Suppressor macrophage treated with lipopolysaccharide for 4 hours (primary cell): ENCODE measurements at places on chromosomes 4 and X.

DNA sequence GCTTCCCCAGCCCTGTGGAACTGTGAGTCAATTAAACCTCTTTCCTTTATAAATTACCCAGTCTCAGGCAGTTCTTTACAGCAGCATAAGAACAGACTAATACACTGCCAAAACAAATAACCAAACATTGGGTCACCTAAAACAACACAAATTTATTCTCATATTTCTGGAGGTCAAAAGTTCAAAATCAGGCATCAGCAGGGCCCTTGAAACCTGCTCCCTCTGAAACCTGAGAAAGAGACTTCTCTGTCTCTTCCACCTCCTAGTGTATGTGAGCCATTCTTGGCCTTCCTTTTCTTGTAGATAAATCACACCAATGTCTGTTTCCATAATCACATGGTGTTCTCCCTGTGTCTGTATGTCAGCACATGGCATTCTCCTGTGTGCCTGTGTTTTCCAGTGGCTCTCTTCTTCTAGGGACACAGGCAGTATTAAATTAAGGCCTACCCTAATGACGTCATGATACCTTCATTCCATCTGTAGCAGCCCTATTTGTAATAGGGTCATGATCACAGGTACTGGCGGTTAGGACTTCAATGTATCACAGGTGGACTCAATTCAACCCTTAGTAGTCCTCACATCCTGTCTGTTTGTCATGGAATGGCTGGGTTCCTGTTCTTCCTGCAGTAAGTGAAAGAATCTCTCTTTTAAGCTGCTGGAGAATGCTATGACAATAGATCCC is 147.3 kb upstream of the CLNK start:
- no peak for DNase-seq

DNA sequence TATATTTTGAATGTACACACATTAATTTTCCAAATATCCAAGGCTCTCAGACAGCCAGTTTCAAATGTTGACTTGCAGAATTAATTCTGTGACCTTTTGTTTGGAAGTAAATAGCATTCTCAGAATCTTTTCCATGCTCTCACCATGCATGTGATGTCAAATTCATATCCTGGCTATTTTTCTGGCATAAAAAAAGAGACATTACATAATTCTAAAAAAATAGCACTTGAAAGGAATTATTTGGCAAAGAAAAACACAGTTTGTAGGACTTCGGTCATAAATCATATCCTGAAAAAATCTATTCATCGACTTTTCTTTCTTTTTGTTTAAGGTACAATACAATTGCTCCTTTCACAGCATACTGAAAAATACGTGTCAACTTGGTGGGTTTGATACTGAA is 111.2 kb downstream of the GLRA3 start:
- no peak for DNase-seq

- DNase-seq, result no peak
These were observed 13.4 kb downstream of the PJA1 start for GRCh38 chrX:69151866-69152284.

DNA sequence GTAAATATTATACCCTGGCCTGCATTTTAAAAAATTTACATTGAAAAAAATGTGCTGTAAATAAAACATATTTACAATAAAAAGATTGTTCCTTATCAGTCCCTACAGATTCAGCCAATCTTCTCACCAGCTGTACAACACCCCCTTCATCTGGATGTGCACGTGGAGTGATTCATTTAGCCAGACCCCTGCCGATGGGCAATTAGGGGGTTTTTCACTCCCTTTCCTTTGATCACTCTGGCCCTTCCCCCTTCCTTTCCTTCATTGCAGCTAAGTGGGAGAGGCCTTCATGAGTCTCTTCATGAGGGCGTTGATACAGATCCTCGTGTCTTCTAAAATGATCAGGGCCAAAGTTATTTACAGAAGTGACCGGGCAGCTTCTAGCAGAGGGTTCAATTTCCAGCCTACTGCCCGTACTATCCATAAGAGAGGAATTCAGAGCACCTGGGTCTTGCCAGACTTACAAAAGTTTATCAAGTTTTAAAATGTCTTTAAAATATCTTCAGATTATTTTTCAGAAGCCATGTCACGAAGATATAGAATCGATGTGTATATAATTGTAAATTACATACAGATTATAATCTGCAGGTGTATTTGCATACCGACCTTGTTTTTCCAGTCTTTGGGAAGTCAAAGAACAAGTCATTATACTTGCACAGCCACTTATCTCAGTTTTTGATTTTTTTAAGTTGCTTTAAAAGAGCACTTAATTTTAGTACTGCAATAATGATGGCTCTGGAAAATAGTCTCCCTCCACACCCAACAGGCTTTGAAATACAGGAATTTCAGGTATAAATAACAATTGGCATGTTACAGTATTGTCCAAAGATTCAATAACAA is 21.4 kb upstream of the RASL11B start:
- no peak for DNase-seq

- no peak for DNase-seq
These were observed 139.4 kb upstream of the BOD1L1 start for GRCh38 chr4:13766761-13767540.

GRCh38 chr4:169852481-169852880 is 94.7 kb upstream of the HPF1 start:
- no peak for DNase-seq
